NCI-H524 (cell line): ENCODE measurements at places on chromosomes 7 and 10.

DNA sequence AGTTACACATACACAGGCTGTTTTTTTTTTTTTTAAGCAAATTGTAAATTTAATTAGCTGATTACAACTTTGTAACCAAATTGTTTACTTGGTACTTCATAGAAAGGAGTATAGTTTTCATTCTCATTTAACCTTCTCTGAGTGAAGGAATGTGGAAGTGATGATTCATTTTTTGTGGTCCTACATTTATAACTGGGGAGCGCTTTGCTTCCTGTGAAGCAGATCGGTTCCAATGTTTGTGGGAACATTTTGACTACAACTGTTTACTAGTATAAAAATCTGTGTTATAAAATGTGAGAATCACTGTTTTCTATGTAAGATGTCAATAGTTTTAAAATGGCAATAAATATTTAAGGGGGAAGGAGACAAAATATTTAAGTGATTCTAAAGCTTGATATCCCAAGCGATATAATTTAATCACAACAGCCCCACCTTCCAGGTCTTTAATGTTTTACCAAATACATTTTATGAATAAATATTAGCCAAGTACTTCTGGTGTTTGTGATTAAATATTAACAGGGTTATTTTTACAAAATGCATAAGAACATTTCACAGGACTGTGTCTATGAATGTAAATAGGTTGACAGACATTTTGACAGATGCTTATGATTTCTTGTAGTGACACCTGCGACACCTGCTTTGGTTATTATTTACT lies 57.1 kb downstream of the NXPH1 start:
- DNase-seq = no peak

GRCh38 chr7:2255145-2256139 lies 13.4 kb downstream of the NUDT1 start:
- DNase-seq = no peak

DNA sequence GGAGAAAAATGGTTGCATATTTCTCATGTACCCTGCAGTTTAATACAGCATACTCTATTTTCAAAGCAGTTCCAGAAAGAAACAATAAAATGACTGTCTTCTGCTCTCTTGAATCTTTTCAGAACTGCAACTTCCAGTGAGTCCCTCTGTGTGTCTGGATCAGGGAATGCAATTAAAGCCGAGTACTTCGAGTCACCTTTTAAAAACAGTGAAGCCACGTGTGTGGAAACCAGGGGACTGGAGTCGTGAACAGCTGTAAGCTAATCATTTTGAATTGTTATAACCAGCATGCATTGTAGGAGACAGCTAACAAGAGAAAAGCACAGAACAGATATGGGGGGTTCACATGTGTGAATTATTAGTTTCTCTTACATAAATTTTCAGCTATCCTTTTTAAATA lies 109.1 kb downstream of the CPED1 start:
- DNase-seq = no peak

DNA sequence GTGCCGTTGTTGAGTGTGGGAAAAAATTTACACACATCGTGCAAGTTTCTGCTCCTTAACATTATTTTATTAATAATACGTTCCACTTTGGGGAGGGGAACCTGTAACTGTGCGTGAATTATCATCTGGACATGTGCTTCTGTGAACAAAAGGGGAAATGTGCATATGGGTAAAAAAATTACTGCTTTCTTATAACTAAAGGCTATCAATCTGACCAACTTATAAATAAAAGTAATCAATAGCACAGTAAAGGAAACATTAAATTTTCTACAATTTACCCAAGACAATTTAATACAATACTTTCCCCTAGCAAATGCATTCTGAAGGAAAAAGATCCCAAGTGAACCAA lies 4.5 kb downstream of the TWIST1 start:
- no peak for DNase-seq

- no peak for DNase-seq
These were observed 368.9 kb downstream of the PLXDC2 start for GRCh38 chr10:20185116-20185515.
